LoVo (cell line): ENCODE measurements at places on chromosomes 13 and 19.

DNA sequence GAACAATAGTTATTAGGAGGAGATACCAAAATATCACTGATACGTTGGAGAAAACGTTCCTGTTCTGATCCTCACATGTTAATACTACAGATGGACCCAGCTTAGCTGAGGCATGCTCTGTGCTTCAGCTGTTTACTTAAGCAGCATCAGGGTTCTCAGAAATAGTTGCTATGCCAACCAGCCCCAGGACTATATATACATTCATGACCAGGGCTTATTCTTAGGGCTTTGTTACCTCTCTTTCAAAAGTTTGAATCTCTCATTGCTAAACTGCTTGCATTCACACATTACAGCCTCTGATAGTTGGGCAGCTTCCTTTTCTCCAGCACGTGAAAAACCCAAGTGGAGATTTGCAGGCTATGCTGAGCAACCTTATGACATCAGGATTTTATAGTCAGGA lies 800.4 kb downstream of the DIAPH3 start:
- no peak for DNase-seq

DNA sequence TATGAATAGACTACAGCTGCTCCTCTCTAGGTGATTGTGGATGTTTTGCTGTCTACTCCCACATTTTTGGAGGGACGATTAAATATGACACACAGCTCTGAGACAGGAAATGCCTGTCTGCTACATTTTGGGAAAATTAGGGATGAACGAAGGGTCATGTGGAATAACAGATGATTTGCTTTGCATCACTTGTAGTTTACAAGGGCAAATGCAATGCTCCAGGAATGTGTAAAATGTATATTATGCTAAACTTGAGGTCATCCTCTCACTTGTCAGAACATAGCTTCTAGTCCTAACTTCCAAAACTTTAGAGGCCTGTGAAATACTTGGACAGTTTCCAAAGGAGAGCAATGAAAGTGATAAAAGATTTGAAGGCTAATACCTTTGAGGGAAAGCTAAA lies 284.2 kb upstream of the DACH1 start:
- DNase-seq = no peak

DNA sequence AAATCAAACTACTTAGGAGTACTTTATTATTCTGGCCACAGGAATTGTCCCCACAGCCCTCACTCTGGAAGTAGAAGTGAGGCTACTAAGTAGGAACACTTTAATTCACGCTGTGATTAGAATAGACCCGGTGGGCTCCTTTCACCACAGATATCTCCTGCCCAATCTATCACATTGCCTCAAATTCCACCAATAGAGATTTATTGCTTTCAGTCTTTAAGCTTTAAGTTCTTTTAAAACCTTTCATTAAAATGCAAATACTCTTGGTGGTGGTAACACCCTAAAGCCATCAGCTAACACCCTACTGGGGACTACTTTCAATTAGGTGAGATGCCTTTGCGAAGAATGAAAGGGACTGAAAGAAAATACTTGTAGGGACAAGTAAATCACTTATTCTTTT lies 181.9 kb downstream of the DACH1 start:
- DNase-seq = no peak

DNA sequence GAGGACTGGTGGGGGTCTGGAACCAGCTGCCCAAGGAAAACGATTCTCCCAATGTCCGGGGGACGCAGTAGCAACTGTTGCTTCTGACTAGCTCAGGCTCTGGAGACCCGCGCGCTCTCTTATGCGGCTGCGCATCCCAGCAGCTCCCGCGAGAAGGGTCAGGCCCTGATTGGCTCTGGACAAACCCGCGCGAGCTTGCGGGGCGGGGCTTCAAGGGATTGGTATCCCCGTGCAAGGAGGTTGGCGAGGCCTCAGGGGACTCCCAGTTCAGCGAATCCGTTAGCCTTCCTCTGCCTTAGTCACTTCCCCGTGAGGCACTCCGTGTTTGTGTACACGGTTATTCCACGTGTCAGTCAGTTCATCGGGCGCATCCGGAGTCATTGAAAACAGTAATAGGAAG lies 20.2 kb downstream of the SIGLECL1 start:
- no peak for DNase-seq

- no peak for DNase-seq
These were observed 87.7 kb downstream of the LHFPL6 start for GRCh38 chr13:39515224-39515714.
